Frontal cortex (tissue), 4 donors: ENCODE measurements at places on chromosomes 4 and X.

DNA sequence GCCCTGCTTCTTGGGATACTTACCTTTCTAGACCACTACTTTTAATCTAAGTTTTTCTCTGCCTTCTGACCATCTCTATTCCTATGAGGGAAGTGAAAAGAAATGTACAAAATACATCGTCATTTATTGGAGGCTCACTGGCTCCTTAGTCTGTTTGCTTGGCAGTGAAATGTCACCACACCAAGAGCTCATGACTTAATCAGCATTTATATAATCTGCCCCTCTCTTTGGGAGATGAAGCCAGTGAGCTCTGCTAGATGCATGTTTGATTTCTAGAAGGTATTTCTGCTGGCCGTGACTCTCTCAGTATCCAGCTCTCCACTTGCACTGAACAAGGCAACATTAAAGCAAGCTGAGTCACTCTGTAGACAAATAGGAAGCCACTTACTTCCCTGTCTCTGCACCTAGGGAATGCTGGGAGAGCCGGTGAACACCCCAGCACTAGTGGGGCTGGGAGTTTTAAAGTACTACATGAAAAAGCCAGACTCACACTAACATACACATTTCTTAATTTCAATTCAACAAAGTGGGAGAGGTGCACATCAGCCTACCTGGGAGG, 79.1 kb downstream of the MID1IP1 start:
- DNase-seq = no peak

DNA sequence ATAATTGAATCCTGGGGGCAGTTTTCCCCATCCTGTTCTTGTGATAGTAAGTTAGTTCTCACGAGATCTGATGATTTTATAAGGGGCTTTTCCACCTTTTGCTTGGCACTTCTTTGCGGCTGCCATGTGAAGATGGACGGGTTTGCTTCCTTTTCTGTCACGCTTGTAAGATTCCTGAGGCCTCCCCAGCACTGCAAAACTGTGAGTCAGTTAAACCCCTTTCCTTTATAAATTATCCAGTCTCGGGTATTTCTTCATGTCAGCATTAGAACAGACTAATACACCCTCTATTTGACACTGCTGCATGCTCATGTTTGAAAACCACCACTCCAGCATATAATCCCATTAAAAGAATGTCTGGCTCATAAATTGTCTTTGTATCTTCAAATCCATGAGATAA, 264.4 kb upstream of the ITM2A start:
- DNase-seq = no peak

DNA sequence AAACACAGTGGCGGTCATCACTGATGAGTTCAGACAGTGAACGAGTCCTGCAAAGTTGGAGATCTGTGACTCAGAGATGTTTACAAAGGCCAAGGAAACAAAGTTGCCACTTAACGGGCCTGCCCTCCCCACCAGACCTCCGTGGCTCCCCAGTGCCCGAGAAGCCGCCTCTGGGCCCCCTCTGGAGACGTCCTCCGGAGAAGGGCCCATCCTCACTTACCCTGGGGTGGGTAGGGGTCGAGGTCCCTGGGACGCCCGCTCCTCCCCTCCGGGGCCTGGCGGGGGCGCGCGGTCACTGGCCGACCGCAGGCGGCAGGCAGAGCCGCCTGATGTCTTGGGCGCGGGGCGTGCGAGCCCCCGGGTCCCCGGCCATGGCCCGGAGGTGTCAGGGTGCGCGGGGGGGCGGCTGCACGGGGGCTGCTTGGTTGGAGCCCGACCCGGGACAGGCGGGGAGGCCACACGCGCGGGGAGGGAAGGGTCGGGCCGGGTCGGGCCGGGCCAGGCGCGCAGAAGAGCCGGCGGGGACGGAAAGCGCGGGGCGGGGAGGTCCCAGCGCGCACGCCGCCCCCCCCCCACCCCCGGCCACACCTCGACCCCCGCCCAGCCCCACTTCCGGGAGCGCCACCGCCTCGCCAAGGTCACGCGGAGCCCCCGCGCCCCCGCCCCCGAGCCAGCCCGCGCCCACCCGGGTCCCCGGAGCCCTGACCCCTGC, 529 bp downstream of the DHRSX start:
- peak; percentile 69 for DNase-seq

DNA sequence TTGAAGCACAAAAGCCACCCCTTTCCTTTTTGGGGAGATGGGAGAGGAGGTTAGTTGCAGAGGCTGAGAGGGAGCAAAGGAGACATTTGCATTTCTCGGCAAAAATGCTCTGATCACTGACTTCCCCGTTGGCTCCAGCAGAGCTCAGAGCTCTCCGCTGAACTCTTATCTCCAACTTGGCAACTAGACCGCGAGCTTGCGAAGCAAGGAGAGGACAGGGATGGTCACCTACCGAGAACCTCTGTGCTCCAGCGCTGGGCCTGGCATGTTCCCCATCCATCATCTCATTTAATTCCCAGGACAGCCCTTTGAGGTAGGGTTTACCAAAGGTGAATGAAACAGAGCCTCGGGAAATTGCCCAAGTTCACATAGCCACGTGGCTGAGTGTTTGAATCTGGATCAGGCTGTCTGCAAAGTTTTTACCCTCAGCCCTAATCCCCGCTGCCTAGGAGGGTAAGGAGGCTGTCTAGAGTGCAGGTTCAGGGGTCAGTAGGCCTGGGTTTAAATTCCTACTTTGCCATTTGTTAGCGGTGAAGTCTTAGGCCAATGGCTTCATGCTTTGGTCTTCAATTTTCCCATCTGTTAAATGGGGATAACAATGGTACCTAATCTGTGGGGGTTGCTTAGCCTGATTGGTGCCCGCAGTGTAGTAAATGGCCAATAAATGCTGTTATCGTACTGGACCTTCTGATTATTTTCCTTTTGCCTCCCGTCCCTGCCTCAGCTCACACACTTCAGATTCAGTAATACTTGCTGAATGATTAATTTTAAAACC, 3.8 kb upstream of the CITED1 start:
- DNase-seq = no peak

DNA sequence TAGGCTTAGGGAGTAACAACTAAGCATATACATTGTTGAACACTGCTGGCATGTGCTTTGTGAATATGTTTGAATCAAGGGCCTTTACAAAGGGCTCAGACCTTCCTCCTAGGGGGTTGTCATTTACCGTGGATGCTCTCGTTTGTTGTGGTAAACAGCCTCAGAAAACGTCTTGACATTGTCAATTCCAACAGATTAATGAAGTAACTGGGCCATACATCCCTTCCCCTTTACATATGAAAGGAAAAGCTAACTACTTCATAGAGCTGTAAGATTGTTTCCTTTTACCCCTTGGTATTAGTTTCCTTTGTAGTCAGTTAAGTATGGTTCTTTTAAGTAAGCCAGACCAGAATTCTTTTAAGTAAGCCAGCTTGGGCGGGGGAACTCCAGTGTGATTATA, 42.9 kb downstream of the FAT4 start:
- DNase-seq = no peak

GRCh38 chr4:22787753-22788375, 95.1 kb downstream of the GBA3 start:
- no peak for DNase-seq
